ENCODE measurements at places on chromosomes 1 and 21. TPM values are rescaled to one million over a fixed set of nuclear protein-coding genes. Genes with fewer than 3 reads are reported as not detected.
A peak's percentile ranks its signal among the peaks of the same experiment; 100 is the strongest.

GBP5 gene
- total RNA-seq = not detected

PRKAA2 gene
- 6.4 TPM for total RNA-seq

FCGR1A gene
- not detected for total RNA-seq

CD52 gene
- total RNA-seq = not detected

KRTAP13-1 gene
- total RNA-seq = not detected

GBP3 gene
- not detected for total RNA-seq

- DNase-seq = no peak
These were observed 2.4 kb upstream of the IKBKE start for GRCh38 chr1:206467915-206468314.

- DNase-seq = peak; percentile 65
These were observed 197.6 kb upstream of the DMRTA2 start for GRCh38 chr1:50620680-50621329.

GRCh38 chr1:85048296-85049064, at the start of gene MCOLN3:
Gene MCOLN3, minus strand, starts transcription at chr1:85048500. Its CDS starts 3,140 bp downstream, at chr1:85045360.
- peak; percentile 75 for DNase-seq

DNA sequence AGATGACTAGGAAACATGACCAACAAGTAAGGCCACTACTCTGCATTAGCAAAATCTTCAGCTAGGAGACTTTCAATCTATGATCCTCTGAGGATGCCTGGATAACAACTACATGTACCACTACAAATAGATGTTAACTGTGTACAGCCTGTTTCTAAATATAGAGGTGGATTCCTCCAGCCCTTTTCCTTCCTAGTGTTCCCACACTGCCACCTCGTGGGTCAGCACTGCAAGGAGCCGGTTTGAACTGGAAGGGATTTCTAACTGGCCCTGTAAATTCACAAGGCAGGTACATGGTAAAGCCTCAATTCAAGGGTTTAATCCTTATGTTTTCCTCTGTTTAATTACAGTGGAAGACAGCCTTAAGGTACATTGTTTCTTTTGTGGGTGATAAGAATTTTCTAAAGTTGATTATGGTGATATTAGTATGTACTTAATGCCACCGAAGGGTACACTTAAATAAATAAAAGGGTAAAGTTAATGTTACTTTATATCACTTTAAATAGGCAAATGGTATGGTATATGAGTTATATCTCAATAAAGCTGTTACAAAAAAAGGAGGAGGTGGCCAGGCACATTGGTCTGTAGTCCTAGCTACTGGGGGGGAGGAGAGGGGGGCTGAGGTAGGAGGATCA, 14.4 kb downstream of the SMYD3 start:
- no peak for DNase-seq

Data from H1 (cell line).